ENCODE measurements at places on chromosomes 16 and 17.

DNA sequence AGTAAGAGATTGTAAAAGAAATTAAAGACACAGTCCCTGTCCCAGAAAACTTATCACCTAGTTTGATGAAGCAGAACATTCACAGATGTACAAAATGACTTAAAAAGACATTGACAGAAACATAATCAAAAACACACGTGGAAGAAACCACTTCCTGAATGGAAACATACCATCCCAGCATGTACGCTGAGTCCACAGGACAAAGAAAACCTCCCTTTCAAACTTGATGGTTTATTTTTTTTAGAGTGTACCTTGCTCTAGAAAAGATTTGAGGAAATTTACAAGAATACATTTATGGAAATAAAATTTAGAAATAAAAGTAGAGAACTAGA, 140.9 kb downstream of the PMP22 start:
- no peak for DNase-seq

GRCh38 chr17:19335951-19336631, 26.4 kb downstream of the B9D1 start:
- no peak for DNase-seq

DNA sequence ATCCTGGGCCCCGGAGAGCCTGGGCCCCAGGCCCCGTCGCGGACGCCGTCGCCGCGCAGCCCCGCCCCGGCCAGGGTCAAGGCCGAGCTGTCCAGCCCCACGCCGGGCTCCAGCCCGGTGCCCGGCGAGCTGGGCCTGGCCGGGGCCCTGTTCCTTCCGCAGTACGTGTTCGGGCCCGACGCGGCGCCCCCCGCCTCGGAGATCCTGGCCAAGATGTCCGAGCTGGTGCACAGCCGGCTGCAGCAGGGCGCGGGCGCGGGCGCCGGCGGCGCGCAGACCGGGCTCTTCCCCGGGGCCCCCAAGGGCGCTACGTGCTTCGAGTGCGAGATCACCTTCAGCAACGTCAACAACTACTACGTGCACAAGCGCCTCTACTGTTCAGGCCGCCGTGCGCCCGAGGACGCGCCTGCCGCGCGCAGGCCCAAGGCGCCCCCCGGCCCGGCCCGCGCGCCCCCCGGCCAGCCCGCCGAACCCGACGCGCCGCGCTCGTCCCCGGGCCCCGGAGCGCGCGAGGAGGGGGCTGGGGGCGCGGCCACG, 36.8 kb upstream of the ZC3H18 start:
- DNase-seq = no peak

DNA sequence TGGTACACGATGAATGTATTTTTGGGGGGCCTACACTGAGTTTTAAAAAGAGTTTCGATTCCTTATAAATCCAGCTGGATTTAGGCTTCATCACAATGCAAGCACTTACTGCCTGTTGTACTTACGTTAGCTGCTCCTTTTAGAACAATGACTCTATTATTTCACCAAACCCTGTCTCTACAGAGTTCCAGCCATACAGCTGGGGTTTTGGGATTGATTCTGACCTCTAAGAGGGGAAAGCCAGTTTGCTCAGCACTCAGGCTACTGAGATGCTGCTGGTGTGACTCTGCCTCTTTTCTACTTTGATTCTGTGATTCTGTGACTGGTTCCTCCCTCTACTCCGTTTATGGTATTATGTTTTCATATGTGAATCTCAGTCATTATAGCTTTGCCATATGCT, 329.7 kb downstream of the ABCC12 start:
- DNase-seq = no peak

DNA sequence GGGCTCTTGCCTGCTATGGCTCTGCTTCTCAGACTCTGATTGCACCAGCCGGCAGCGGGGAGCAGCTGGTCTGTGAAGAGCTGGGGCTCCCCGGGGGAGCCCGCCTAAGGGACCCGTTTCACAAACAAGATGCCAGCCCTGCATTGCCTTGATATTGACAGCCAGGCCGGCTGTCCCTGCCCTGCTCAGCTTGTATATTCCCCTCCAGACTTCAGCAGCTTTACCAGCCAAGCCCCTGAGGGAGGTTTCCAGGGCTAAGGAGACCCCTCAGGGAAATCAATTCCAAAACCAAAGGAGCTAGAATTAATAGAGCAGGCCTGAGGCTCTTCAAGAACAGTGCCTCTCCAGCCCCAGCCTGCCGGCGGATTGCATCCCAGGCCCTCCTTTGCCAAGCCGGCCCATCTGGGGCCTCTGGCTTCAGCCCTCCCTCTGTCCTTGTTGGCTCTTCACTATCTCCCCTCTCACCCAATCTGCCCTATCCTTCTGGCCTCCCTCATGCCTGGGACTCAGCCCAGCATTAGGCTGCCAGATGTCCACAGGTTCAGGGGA, 5.7 kb downstream of the CALB2 start:
- no peak for DNase-seq

- DNase-seq = no peak
Observed at GRCh38 chr17:37512442-37513068, 22.9 kb downstream of the DUSP14 start.
